ENCODE measurements at places on chromosomes 6 and 20. TPM values are rescaled to one million over a fixed set of nuclear protein-coding genes. Genes with fewer than 3 reads are reported as not detected.

DNA sequence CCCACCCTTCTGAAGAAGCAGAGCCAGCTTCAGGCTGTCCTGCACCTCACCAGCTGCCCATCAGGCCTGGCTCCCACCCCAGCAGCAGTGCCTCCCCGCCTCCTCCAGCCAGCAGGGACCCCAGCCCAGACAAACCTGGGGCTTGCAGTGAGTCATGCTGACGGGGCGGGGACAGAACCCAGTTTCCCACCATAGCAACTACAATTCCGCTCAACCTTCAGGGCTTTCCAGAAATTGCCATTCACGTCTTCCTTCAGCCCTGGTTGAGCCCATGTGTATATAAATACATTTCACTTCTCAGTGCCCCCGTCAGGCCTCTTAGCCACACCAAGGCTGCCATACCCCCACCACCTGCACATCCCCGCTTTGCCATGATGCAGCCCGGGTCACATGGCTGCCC, 4.4 kb downstream of the SPDEF start:
- H3K4me3 ChIP-seq: no peak overlapping the region
- no peaks in the 10 kb centered on the region for H3K36me3 ChIP-seq
- H3K27me3 ChIP-seq: no peaks in the 10 kb centered on the region
- peaks cover 30% of the 10 kb centered on the region for H3K4me1 ChIP-seq
- DNase-seq: no peak

DNA sequence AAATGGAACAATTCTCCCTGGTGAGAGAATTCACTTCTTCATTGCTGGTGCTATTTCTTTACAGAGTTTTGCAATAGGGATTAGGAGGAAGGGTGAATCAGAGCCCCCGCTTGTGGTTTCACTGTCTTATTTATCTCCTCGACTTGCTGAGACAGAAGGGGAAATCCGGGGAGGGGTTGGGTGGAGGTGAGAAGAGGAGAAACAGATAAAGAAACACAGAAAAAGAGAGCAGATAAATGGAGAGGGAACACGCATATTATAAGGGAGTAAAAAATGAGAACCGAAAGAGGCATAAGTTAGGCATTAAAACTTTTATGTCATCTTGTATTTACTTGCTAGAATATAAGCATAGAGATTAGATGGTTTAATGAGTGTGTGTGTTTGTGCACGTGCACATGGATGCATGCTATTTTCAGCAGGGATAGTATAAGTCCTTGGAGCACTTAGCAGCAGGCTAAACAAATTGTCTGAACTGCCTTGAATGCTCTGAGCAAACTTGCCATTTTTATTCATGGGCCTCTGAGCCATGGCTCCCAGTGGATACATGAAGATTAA, 105.0 kb downstream of the OLIG3 start:
- no peaks in the 10 kb centered on the region for H3K27me3 ChIP-seq
- H3K4me1 ChIP-seq: peaks cover 15% of the 10 kb centered on the region
- peak; percentile 23 for DNase-seq
- no peak overlapping the region for H3K4me3 ChIP-seq

The VPS16 gene
- 29.2 TPM for total RNA-seq

- no peak for DNase-seq
- H3K27me3 ChIP-seq: no peaks in the 10 kb centered on the region
- H3K4me1 ChIP-seq: no peaks in the 10 kb centered on the region
- no peaks in the 10 kb centered on the region for H3K36me3 ChIP-seq
- H3K4me3 ChIP-seq: no peak overlapping the region
Observed at GRCh38 chr6:119986934-119987549, 637.5 kb upstream of the MAN1A1 start.

GRCh38 chr6:167146977-167147376, 10.8 kb downstream of the GPR31 start:
- H3K36me3 ChIP-seq: no peaks in the 10 kb centered on the region
- H3K4me3 ChIP-seq: no peak overlapping the region
- no peak overlapping the region for H3K27ac ChIP-seq
- no peaks in the 10 kb centered on the region for H3K4me1 ChIP-seq
